Right ventricle myocardium inferior (tissue), 1 donor: ENCODE measurements at places on chromosomes 6 and 20. TPM values are rescaled to one million over a fixed set of nuclear protein-coding genes. Genes with fewer than 3 reads are reported as not detected.

CTSZ gene
- total RNA-seq, result 138 TPM

POU3F2 gene
- not detected for total RNA-seq

KCNK16 gene
- not detected for total RNA-seq

CLPSL1 gene
- not detected for total RNA-seq

WTAP gene
- 45.9 TPM for total RNA-seq

NEURL2 gene
- total RNA-seq, result 5.0 TPM

HDGFL1 gene
- not detected for total RNA-seq

PHACTR1 gene
- 116 TPM for total RNA-seq

CNR1 gene
- 0.16 TPM for total RNA-seq

RAET1L gene
- total RNA-seq, result not detected

ARFGEF3 gene
- 1.4 TPM for total RNA-seq

TNNC2 gene
- not detected for total RNA-seq

SSTR4 gene
- not detected for total RNA-seq

DEFB128 gene
- not detected for total RNA-seq
